Activated T-helper 1 cell treated with anti-CD3 and anti-CD28 coated beads, Interleukin-12 subunit alpha, Interleukin-12 subunit beta, Interleukin-2, Interleukin-4 antibody, amounts not matched to agents 30 ng/mL and 10 ng/mL and 1 ng/mL, durations not matched to agents 14 hours and 24 hours and 36 hours (primary cell): ENCODE measurements at places on chromosomes 12 and 14. TPM values are rescaled to one million over a fixed set of nuclear protein-coding genes. Genes with fewer than 3 reads are reported as not detected.

Gene DTX1
- 0.29 TPM in 2 replicates for total RNA-seq

Gene CCDC38
- total RNA-seq, result not detected in 2 replicates

Gene LRTM2
- total RNA-seq, result not detected in 2 replicates

Gene SMCO2
- total RNA-seq, result 0.99 and 1.8 TPM in 2 replicates

Gene RESF1
- total RNA-seq, result 63.0 and 66.2 TPM in 2 replicates

Gene MFAP5
- not detected in 2 replicates for total RNA-seq

Gene ZNF740
- 48.1 and 52.8 TPM in 2 replicates for total RNA-seq

Gene SPX
- 0.49 and 1.0 TPM in 2 replicates for total RNA-seq

Gene SIX6
- not detected in 2 replicates for total RNA-seq

Gene CLEC9A
- not detected in 2 replicates for total RNA-seq

Gene KCNJ8
- total RNA-seq, result not detected in 2 replicates

Gene KIF26A
- 0.05 and 0.17 TPM in 2 replicates for total RNA-seq

Gene TBX3
- total RNA-seq, result not detected in 2 replicates

Gene ANKRD33
- total RNA-seq, result not detected in 2 replicates

Gene OAS2
- 113 and 119 TPM in 2 replicates for total RNA-seq

Gene CDCA4
- total RNA-seq, result 62.5 and 63.7 TPM in 2 replicates

Gene BEGAIN
- total RNA-seq, result 2.5 and 2.8 TPM in 2 replicates

Gene CLEC4A
- 0.26 and 1.3 TPM in 2 replicates for total RNA-seq

Gene ANO2
- not detected in 2 replicates for total RNA-seq

Gene TMEM179
- total RNA-seq, result 0.12 and 0.36 TPM in 2 replicates

Gene RTL1
- not detected in 2 replicates for total RNA-seq
